ENCODE measurements at places on chromosomes 2 and 18.

DNA sequence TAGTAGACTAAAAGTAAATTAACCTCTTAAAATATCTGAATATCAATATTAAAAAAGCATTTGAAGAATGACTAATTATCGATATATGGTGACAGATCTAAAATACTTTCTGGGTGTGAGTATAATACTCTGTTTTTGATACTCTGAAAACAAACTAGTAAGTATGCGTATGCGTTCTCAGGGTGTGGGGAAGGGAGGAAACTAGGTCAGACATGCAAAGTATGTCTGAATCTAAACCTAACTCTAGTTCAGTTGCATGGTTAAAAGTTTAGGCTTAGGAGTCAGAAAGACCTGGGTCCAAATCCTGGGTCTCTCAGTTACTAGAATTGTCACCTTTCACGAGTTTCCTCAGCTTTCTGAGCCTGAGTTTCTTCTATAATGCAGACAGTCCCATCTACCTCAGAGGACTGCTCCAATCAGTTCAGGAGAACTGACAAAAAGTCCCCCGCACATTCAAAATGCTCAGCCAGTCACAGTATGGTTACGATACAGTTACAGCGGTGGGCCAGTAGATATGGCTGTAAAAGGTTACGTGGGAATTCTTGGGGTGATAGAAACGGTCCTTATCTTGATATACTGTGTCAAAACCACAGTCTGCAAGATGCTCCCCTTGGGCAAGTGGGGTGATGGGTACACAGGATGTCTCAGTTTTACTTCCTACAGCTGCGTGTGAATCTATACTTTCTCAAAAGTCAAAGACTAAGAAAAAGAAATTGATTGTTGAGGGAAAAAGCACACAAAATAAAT, 29.2 kb downstream of the UNC50 start:
- DNase-seq = no peak

GRCh38 chr2:228654707-228655106, 473.2 kb upstream of the SPHKAP start:
- DNase-seq = no peak

GRCh38 chr2:238459081-238459629, 32.4 kb downstream of the ASB1 start:
- DNase-seq = no peak

GRCh38 chr2:50318147-50318546, 713.8 kb downstream of the NRXN1 start:
- no peak for DNase-seq

GRCh38 chr2:144379851-144380311, 140.0 kb downstream of the ZEB2 start:
- peak; percentile 89 for DNase-seq

DNA sequence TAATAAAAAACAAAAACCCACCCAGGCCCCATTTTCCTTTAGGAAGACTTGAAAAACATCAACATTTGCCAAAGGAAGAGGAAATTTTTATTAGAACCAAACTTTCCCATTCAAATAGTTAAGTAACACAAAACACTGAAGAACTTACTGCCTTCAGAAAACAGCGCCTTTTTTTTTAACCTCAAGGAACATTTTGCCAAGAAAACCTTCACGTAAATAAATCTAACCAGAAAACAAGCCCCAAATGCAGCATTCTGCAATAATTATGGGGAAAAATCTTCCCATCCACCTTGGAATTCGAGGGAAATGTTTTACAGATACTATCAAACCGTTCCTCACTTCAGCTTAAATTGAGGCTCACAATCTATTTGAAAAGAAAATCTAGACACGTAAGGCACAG, 56.4 kb downstream of the ACVR1 start:
- DNase-seq = no peak

GRCh38 chr2:26809876-26810577, 24.2 kb downstream of the CENPA start:
- DNase-seq = no peak

- no peak for DNase-seq
Observed at GRCh38 chr2:53231908-53232307, 535.7 kb upstream of the CHAC2 start.

GRCh38 chr2:234840336-234840735, 111.5 kb upstream of the SH3BP4 start:
- DNase-seq = no peak

GRCh38 chr18:13501543-13501887, 224.8 kb downstream of the FAM210A start:
- no peak for DNase-seq

DNA sequence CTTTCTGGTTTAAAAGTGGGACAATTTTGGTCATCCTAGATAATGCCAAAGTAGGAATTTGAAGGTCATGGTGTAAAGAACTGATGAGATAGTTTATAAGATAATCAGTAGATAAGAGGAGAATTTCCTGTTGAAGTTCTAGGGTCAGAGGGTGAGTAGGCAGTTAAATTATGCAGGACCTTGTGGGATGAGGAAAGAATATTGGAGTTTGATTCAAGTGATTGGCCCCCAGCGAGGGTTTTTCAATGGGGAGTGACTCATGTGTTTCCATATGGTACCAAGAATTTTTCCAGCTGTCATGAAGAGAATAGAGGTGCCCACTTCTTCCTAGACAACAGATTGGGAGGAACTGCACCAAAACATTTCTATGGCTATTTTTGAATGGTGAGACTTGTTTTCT, 940.2 kb upstream of the ZEB2 start:
- DNase-seq = no peak

- DNase-seq = no peak
Observed at GRCh38 chr2:49175831-49176230, 21.5 kb upstream of the FSHR start.

- DNase-seq = no peak
Observed at GRCh38 chr18:57737400-57738060, 65.6 kb downstream of the ATP8B1 start.

DNA sequence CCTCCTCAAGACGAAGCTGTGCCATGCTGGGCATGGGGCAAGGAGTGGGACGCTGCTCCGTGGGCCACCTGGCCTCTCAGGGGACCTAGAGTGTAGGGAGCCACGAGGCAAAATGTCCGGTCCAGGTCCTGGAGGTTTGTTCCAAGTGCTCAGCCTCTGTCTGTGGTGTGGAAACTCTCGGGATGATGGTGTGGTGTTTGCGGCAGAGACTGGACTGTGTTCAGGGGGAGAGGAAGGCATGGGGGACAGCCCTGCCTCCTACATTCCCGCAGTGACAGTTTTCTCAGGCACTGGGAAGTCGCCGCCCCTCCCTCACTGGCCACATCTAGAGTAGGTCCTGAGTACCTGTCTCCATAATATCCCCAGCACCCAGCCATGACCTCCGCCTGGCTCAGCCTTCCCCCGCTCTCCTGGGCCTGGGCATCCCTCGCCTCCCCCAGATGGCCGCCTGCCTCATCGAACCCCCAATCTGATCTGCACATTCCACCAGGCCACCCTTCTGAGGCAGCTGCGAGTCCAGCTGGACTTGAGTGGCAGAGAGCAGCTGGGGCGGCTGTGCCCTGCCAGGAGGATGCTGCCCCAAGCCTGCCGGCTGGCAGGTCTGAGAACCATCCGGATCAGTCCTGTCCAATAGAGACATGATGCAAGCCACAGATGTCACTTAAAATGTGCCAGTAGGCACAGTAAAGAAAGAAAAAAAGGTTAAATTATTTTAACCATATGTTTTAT, 6.2 kb downstream of the KCNIP3 start:
- peak; percentile 39 for DNase-seq

DNA sequence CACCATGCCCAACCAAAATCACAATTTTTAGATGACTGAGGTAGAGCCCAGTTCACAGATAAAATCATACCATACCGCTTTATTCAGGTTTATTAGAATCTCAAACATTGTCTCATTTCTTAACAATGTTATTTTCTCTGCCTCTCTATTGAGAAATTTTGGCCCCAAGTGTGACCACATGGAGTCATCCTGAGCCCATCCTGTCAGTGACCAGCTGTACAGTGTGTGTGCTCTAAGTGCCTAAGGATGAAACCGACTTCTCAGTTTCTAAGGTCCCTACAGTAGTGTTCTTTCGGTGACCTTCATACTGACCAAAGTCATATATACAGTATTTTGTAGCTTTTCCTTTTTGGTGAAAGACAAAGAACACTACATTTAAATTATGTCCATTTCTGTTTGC, 123.7 kb upstream of the MSTN start:
- no peak for DNase-seq

DNA sequence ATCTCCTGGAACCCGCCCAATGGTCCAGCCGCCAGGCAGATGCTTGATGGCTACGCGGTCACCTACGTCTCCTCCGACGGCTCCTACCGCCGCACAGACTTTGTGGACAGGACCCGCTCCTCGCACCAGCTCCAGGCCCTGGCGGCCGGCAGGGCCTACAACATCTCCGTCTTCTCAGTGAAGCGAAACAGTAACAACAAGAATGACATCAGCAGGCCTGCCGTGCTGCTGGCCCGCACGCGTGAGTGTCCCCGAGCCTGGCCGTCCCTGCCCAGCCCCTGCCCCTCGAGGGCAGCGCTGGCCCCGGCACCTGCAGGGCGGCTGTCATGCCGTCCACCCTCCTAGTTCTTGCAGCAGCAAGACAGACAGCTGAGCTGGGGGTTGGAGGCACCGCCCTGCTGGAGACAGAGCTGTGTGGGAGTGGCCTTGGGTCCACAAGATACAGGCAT, 36.7 kb downstream of the MTERF4 start:
- DNase-seq = no peak

DNA sequence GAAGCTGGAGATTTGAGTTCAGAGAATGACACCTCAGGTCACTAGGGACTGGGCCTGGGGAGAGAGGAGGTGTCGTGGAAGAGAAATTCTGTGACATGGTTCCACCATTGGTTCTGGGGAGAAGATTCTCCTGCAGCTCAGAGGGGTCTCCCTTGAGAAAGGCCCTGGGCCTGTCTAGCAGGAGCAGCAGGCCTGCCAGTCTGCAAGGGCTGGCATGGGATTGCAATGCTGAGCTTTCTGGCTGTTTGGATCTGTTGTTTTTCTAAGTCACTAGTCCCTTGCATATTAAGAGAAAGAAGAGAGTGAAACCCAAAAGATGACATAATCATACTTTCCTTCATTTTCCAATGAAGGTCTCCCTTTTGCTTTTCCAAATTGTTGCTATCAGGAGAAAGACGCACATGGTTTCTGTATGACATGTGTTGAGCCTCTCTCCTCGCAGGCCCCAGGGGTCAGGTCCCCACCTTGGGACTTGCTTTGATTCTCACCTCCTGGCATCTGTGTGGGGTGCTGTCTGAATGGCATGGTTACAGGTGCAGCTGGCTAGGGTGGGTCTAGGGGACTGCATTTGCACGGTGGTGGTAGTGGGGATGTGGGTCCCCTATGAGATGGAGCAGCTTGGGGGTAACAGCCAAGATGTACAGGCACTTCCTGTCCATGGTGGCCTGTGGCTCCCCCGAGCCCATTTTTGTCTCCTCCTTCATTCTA, 117.8 kb downstream of the GLI2 start:
- DNase-seq = no peak

- no peak for DNase-seq
Observed at GRCh38 chr2:109091526-109091925, 37.5 kb upstream of the SH3RF3 start.

GRCh38 chr18:551404-552061, 28.6 kb upstream of the CETN1 start:
- no peak for DNase-seq

- no peak for DNase-seq
Observed at GRCh38 chr2:15728245-15728938, 136.7 kb downstream of the DDX1 start.

DNA sequence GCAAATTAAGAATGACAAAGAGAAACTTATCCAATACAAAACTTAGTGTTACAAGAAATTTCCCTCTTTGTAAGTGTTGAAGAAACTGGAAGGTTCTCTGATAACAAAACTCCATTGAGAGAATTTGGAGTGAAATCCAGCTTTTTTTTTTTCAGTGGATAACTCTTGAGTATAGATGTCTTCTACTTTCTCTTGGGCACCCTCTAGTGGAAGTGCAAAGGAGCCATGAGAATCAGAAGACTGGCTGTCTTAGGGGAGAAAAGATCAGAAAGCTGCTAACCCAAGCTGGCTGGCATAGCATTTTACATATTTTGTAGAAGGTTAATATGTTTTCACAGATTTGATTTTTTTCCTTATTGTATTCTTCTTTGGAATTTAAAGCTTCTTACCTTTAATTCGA, 138.8 kb upstream of the SATB2 start:
- peak; percentile 18 for DNase-seq

- DNase-seq = peak; percentile 25
Observed at GRCh38 chr18:57122936-57123510, 23.9 kb upstream of the BOD1L2 start.

DNA sequence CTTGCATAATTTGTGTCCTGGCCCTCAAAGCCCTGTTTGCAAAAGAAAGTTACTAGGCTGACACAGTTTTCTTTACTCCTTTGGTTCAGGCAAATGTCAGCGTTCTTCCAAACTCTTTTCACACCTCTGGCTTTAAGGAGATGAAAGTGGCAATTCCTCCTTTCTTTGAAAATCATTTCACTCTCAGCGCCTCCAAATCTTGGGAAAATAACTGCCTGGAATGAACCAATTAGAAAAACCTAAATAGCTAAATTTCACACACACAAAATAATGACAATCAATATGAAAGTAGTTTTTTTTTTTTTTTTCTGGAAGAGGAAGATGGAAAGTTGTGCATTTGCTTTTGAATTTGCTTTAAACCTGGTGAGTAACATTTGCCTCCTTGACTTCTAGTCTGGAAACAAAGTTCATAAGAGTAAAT, 1.7 kb downstream of the MEIS1 start:
- DNase-seq = no peak

DNA sequence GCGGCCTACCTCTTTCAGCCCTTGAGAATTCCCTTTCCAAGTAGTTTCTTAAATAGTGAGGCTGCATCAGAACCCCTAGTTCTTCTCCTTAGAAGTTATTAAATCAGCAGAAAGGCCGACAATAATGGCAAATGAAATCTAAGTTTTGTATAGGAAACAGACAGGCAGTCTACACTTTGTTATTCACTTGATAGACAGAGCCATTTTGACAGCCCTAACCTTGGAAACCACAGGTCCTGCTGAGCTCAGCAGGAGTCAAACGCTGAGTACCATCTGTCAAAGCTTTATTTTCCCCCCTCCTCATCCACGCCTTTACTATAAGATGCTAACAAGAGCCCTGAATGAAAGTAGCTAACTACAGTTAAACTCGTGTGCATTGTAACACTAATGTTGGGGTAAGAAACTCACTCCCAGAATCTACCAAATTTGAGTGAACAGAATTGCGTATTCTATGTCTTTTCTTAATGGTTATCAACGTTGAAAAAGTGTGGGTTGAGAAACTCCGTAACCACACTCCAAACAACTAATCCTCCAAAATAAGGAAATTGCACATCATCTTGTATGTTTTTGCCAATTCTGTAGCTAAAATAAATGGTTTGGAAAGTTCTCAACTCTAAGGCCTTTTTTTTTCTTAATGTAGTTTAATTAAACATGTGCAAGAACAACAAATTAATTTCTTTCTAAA, 90.6 kb upstream of the EFEMP1 start:
- DNase-seq = peak; percentile 80
